Activated CD8-positive, alpha-beta memory T cell treated with anti-CD3 and anti-CD28 coated beads for 48 hours (primary cell): ENCODE measurements at places on chromosomes 11 and 22.

DNA sequence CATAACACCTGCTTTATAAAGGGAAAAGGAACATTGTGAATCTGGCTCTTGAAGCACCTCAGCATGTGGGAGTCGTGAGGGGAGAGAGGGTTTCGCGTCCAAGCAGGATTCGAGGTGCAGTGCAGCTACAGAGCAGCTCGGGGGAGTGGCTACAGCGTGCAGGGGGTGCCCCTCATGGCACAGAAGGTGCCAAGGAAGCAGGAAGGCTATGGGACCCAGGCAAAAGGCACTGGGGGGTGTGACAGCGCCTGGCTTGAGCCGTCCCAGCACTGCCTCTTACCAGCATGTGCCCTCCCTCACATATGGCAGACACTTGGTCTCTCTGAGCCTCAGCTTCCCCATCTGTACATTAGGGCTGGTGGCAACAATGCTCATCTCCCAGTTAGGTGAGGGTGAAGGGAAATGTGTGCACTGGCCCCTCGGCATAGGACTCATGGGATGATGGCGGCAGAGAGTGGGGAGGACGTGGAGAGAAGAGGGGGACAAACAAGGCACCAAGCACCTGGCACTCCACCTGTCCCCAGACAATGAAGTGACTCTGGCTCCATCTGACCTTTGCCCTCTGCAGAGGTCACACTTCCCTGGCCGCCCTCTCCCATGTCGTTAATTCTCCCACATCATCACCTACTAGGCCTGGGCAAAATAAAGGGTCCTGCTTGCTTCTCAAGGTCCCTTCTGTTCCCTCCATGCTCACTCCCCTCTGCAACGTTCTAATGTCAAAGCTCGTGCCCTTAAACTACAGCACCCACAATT, 10.4 kb downstream of the TNKS1BP1 start:
- DNase-seq: no peak

DNA sequence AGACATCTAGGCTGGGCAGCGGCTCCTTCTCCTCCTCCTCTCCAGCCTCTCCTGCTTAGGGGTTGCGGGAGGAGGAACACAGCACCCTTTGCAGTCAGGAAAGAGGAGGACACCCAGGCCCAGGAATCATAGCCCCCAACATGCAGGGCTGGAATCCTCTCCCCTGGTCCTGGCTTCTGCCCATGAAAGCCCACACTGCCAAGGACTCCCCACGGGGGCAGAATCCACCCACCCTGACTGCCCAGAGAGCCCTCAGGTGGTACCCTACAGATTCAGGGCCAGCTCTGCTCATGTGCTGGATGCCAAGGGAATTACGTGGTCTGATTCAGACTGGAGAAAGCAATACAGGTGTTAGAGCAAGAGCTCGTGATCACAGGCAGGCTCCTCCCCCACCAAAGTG, 4.5 kb downstream of the ESS2 start:
- DNase-seq: no peak

DNA sequence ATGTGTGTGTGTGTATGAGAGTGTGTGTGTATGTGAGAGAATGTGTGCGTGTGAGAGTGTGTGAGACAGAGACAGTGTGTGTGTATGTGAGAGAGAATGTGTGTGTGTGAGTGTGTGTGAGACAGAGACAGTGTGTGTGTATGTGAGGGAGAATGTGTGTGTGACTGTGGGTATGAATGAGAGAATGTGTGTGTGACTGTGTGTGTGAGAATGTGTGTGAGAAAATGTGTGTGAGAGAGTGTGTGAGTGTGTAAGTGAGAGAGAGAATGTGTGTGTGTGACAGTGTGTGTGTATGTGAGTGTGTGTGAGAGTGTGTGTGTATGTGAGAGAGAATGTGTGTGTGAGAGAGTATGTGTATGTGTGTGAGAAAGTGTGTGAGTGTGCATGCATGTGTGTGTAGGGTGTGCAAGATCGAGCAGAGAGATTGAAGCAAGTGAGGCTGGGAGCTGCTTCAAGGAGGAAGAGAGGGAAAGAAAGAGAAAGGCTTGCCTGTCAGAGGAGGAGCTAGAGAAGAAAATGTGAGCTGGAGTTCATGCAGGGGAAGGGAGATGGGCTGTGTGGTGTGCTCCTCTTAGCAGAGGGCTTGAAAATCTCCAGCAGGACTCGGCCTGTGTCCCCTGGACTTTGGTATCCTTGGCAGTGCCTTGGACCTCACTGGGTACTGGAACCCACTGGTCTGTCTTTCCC, 27.7 kb upstream of the TP53I11 start:
- DNase-seq: no peak

DNA sequence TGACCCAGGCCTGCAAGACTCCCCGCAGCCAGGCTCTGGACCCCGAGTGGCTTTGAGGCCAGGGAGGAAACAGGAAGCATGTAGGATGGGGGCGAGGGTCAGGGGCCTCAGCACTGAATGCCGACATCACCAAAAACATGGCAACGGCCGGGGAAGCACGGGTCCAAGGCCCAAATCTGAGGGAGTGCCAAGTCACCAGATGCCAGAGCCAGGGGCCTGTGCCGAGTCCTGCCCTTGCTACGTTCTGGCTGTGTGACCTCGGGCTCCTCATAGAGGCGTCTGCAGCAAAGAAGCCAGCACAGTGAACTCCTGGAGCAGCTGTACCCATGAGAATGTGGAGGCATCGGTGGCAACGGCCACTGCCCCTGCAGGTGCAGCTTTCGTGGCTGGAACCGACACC, 420.7 kb downstream of the CTTN start:
- DNase-seq: no peak

DNA sequence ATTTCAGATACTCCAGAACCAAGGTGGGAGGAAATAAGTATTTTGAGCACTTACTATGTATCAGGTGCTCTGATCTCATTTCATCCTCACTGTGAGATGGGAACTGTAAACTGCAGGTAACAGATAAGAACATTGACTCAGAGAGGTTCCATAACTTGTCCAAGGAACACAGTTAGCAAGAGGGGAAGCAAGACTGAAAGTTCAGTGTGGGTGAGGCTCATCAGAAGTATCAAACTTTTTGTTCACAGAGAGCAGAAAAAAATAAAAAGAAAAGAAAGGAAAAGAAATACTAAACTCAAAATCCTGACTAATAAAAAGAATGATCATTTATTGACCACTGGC, 37.1 kb downstream of the RAB30 start:
- DNase-seq: no peak

DNA sequence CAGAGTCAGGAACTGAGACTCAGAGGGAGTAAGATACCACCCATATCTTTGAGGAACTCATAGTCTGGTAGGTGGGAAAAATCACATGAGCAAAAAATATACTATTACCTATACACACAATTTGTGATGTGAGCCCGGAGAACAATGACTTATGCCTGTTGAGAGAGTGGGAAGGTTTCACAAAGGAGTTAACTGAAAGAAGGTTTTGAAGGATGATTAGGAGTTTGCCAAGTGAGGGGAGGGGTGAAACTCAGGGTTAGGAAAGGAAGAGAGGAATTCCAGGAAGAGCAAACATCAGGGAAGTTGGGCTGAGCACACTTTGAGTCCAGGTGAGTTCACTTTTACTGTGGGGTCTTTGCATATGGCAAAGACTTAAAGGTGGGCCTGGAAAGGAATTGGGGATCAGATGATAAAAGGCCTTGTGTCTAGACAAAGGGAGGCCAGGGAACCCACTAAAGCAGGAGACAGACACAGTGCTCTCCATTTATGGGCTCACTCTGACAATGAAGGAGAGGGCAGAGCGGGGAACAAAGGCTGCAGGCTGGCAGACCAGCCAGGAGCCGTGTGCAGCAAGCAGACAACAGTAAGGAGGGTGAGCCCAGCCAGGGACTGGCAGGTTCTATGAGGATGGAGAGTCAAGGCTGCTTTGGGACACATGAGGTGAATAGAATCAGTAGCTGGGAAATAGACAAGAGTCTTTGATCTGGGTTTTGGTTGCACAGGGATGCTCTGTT, 33.1 kb downstream of the TSPAN18 start:
- DNase-seq: no peak

- no peak for DNase-seq
Observed at GRCh38 chr22:37951305-37951704, 2.1 kb downstream of the C22orf23 start.
